ENCODE measurements at places on chromosomes 3 and 15.

GRCh38 chr3:43684944-43685343, 5.8 kb upstream of the ABHD5 start:
- no peak for DNase-seq

DNA sequence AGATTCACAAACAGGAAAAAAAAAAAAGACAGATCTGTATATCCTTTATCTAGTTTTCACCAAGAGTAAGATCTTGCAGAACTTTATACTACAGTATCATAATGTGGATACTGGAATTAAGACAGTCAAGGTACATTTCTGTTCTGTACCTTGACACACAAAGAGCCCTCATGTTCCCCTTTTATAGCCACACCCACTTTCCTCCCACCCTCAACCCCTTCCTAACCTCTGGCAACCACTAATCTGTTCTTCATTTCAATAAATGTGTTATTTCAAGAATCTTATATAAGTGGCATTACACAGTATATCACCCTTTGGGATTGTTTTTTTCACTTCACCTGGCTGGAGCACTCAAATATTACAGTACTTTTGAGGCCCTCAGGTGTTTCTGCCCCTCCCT, 3.6 kb upstream of the RAB6B start:
- DNase-seq: no peak

GRCh38 chr3:196590279-196590678, 21.8 kb downstream of the FBXO45 start:
- DNase-seq: no peak

DNA sequence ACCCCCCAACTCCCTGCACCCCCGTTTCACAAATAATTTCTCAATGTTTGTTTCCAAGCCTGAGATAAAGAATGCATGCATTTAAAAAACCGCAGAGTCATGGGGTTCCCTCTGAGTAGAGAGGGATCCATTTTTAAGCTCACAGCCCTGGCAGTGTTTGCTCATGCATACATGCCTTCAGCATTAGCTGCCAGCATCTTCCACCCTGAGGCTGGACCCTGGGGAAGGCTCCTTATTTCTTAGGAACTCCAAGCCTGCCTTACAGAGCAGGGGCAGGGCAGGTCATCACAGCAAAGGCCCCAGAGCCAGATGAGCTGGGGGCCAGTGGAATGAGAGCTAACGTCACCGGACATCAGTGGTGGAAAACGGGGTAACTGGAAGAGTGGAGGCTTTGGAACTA, 31.3 kb downstream of the TLE3 start:
- DNase-seq: no peak

DNA sequence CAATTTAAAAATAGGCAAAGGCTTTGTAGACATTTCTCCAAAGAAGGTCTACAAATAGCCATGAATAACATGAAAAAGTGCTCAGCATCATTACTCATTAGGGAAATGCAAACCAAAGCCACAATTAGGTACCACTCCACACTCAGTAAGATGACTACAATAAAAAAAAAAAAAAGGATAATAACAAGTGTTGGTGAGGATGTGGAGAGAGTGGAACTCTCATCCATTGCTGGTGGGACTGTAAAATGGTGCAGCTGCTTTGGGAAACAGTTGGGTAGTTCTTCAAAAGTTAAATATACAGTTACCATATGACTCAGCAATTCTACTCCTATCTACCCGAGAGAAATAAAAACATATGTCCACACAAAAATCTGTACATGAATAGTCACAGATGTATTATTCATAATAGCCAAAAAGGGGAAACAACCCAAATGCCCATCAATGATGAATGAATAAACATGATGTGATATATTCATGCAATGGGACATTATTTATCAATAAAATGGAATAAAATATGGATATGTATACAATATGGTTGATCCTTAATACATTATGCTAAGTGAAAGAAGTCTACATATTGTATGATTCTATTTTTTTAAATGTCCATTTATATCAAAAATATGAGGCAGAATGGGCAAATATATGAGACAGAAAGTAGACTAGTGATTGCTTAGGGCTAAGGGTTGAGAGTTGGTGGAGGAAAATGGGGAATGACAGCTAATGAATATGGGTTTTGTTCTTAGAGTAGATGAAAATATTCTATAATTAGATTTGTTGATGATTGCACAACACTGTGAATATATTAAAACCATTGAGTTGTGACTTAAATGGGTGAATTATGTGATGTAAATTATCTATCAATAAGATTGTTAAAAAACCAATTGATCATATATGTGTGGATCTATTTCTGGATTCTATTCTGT, 66.1 kb upstream of the SMAD3 start:
- no peak for DNase-seq

GRCh38 chr3:195227871-195228270, 43.1 kb downstream of the XXYLT1 start:
- no peak for DNase-seq

DNA sequence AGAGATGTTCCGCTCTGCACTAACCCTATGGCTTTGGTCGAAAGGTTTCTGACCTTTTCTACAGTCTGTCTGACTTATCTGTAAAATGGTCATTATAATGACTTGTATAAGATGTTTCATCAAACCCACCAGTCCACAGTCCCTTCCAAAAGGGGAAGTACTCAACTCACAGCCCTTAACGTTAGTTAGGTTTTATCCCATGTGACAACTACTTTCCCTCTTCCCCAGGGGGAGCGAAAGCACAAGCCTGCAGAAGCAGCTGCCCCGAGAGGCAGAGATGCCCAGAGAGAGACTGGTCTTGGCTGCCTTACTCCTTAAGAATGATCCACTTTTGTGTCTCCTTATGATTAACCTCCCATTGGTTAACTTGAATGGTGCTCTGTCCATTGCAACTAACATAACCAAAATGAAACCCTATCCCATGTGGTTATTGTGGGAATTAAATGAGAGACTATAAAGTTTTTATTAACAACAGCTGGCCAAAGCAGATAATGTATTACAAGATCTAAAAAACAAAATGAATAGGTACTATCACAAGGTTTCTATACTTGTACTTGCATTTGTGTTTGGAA, 6.4 kb downstream of the ASTE1 start:
- no peak for DNase-seq

- no peak for DNase-seq
Measured at GRCh38 chr15:99121207-99121606, 16.3 kb downstream of the SYNM start.

GRCh38 chr15:89017370-89018066, 70.7 kb upstream of the ABHD2 start:
- peak; percentile 79 for DNase-seq

GRCh38 chr15:33243393-33243792, 48.9 kb upstream of the FMN1 start:
- DNase-seq: no peak

- no peak for DNase-seq
Measured at GRCh38 chr3:158205994-158206393, 96.1 kb downstream of the RSRC1 start.

- no peak for DNase-seq
Measured at GRCh38 chr3:112477891-112478290, 21.4 kb downstream of the BTLA start.

DNA sequence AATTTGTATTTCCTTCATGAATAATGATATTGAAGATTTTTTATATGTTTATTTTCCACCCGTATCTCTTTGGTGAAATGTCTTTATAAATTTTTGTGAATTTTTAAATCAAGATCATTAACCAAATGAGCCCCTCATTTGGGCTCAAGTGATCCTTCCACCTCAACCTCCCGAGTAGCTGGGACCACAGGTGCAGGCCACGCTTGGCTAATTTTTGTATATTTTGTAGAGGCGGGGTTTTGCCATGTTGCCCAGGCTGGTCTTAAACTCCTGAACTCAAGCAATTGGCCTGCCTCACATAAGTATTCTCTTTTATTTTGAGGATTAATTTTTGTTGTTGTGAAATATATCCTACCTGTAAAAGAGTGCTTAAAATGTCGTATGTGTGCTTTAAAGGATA, 4.9 kb downstream of the BBS4 start:
- no peak for DNase-seq

GRCh38 chr3:37536840-37537239, 324.8 kb upstream of the CTDSPL start:
- no peak for DNase-seq

DNA sequence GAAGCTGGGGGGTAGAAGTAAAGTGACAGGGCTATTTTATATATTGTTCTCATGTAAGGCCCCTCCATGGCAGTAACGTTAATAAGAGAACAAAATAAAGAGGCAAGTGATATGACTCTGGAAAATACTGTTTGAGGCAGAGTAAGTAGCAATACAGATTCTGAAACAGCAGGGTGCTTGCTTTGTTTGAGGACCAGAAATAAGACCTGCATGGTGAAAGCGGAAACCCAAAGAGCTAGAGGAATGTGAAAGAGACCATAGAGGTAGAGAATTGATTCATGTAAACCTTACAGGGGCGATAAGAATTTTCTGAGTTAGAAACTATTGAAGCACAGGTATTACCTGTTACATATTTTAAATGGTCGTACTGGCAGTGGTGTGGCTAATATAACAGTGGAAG, 1517.1 kb downstream of the SI start:
- no peak for DNase-seq

DNA sequence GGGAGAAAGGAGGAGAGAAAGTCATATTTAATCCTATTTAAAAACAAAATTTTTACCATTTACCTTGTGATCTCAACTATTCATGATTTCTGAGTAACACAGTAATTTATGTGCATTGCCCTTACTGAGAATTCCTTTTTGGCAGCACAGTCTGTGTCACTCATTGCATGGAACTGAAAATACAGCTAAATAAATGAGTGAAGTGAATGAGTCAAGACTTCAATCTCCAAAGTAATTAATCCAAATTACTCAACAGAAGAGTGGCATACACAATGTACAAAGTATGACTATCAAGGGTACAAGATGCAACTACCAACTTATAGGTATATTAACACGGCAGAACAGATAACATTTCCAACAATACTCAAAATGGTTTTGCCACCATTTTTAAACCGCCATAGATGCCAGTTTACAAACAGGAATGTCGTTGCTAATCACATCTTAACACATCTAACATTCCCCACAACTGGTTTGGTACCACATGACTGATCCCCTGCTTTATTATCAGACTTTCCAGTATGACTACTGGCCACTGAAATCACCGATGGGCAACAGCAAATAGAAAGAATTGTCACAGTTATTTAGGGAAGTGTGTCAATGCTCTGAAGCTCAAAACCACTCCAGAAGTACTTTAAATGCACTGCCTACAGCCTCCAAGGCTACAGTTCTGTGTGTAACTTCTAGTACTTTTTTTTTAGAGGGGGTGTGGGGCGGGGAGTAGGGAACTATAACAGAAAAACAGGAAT, 410.4 kb downstream of the SHQ1 start:
- no peak for DNase-seq

DNA sequence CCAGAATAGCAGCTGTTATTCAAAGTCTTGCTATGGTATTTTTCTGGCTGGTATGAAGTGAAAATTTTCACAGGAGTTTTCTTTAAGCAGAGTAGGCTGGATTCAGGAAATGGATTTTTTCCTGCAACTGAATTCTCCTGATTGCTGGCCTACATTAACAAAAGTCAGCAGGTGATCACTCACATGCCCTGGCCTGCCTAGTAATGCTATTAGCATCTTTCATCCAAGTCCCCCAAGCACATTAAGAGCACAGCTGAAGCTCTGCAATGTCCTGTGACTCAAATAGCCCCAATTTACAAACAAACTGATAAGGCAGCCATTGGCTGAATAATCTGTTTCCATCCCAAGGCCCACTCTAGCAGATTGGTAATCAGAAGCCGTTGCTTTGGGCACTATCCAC, 688.3 kb upstream of the LMCD1 start:
- DNase-seq: no peak

DNA sequence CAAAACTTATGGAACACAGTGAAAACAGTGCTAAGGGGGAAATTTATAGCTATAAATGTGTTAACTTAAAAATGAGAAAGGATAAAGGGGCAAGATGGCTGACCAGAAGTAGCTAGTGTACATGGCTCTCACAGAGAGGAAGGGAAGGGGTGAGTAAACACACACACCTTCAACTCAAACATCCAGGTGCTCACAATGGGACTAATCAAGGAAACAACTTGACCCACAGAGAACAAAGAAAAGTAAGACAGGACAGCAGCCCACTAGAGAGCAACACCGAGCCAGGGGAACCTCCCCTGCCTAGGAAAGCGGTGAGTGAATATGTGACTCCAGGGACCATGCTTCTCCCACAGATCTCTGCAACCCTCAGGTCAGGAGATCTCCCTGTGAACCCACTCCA, 85.0 kb upstream of the UBP1 start:
- DNase-seq: no peak

DNA sequence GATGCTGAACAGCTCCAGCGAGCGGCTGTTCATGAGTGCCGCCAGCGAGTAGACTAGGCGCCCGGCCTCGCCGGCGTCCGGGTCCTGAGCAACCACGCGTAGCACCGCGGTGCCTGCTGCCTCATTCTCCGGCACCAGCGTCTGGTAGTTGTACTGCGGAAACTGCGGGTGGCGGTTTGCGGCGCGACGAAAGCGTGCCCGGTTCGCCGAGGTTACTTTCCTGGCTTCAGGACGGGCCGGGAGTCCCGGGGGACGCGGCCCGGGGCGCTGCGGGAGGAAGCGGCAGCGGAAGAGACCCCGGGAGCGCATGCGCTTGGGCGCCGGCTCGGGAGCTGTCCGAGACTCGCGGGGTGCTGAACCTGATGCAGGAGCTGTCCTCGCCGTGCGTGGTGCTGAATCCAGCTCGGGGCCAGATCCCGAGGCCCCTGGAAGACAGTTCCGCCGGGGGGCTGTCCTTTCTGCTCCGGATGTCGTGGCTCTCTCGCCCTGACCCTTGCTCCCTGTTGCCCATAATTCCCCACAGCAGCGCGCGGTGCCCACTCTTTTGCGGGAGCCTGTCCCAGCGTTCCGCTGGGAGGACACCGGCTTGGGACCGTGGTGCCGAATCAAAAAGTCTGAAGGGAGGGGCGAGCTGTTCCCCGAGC, 1.1 kb downstream of the CELSR3 start:
- peak; percentile 59 for DNase-seq

DNA sequence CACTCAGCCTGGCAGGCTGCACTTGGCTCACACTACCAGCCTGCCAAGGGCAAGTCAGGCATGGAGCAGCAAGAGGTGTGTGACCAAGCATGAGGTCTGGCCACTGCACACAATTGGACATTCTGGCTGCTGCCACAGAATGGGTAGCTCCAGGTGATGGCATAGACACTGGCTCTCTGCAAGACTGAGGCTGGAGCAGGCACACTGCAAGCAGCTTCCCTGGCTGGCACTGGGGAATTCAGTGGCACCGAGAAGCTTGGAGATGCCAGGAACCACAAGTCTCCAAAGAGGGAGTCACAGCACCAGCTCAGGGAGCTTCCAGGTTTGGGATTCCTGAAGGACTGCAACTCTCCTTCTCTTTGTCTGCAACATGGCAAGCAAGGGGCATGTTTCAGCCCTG, 42.0 kb upstream of the KCNH8 start:
- no peak for DNase-seq

DNA sequence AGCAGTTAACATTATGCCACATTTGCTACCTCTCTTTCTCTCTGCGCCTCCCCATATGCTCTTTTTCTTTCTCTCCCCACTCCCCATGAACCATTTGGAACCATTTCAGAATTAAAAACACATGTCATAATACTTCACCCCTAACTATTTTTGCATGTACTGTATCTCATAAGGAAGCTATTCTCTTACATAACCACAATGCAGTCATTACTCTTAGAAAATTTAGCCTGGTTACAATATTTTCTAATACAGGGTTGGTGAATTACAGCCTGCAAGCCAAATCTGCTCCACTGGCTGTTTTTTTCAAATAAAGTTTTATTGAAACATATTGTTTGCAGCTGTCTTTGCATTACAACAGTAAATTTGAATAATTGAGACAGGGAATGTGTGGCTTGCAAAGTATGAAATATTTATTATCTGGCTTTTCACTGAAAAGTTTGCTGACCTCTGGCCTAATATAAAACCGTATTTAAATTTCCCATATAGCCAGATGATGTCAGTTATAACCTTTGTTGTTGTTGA, 62.8 kb downstream of the SGO1 start:
- DNase-seq: no peak

GRCh38 chr3:41662288-41662687, 299.6 kb downstream of the ULK4 start:
- DNase-seq: no peak

Measured in left kidney (tissue), 8 donors.